ENCODE measurements at places on chromosomes 16 and 17. TPM values are rescaled to one million over a fixed set of nuclear protein-coding genes. Genes with fewer than 3 reads are reported as not detected.

DNA sequence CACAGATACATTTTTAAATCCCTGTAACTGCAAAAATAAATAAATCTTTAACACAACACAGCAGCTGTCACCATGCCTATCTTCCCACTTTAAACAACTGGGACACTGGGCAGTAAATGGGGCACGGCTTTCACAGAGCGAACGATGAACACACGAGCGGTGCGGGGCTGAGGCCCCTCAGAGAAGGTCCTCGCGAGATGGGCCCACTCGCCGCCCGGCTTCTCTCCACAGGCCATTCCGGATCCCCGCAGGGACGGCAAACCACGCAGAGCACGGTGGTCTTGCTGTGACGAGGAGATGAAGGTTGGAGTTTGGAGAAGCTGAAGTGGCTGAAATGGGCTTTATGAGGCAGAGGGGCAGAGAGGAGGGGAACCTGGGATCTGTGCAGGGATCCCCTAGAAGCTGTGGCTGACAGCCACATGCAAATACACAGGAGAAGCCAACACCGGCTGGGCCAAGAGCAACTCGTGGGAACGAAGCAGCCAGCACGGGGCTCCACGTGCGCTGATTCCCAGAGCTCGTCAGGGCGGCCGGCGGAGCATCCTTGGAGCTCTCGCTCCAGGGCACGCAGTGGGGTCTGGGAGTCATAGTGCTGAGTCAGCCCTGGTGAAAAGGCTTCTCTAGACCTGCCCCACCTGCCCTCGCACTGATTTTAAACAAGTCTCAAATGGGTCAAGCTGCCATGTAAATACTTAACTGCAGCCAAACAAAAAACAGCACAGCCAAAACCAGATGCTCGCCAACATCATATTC is 31.7 kb downstream of the CCDC57 start:
- DNase-seq: no peak

DNA sequence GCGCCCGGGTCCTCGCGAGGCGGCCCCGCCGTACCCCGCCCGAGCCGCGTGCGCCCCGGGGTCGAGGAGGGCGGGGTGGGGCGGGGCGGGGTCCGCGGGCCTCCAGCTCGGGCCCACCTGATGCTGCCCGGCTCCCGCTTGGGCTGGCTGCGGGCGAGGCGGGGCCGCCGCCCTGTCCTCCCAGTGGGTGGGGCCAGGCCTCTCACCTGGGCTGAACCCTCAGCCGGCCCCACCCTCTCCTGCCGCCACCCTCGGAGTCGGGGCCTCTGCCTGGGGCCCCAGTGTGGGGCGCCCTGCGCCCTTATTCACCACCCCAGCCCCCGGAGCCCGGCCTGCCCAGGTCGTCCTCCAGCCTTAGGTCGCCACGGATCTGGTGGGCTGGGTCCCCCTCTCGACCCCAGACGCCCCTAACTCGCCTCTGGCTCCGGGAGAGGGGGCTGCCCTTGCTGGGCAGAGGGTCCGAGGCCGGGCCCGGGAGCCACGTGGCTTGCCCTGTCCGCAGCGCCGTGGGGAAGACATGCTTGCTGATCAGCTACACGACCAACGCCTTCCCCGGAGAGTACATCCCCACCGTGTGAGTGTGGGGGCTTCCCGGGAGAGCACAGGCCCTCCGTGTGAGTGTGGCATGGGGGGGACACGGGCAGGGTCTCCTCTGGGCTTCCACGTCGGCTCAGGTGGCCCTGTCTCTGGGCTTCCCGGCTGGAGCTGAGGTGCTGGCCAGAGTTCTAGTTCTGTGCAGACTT is 578 bp downstream of the RAC3 start:
- no peak for DNase-seq

GRCh38 chr17:14448818-14449217 is 147.9 kb downstream of the HS3ST3B1 start:
- DNase-seq: no peak

Gene SRCIN1
- 19.3 TPM for total RNA-seq

DNA sequence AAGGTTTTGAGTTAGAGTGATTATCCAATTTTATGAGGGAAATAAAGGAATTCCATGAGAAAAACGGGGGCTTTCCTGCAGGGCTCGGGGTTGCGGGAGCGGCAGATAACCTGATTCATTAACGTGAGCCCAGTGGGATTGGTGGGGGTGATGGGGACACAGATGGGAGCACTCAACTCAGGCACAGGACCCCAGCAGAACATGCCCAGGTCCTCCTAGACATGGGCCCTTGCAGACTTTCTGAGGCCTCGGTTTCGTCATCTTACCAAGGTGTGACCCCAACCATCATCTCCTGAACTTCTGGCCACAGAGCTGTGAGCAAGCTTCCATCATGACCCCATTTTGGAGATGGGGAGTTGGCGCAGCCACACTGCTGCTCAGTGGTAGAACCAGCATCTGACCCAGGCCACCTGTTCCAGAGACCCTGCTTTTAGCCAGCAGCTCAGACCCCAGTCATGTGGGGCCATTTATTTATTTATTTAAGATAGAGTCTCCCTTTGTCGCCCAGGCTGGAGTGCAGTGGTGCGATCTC is 22.3 kb downstream of the CARHSP1 start:
- DNase-seq: no peak

DNA sequence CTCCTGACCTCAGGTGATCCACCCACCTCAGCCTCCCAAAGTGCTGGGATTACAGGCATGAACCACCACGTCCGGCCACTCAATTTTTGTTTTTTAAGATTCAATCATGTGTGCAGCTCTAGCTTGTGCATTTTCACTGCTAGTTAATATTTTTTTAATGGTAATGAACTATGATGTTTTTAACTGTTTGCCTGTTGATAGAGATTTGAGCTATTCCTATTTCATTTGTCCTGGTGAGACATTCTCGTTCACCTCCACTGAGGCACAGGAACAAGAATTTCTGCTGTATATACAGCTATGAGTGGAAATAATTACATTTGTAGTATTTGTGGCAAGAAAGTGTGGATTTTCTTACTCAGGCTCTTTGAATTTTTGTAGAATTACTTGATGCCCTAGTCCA is 137.7 kb upstream of the MYOCD start:
- no peak for DNase-seq

DNA sequence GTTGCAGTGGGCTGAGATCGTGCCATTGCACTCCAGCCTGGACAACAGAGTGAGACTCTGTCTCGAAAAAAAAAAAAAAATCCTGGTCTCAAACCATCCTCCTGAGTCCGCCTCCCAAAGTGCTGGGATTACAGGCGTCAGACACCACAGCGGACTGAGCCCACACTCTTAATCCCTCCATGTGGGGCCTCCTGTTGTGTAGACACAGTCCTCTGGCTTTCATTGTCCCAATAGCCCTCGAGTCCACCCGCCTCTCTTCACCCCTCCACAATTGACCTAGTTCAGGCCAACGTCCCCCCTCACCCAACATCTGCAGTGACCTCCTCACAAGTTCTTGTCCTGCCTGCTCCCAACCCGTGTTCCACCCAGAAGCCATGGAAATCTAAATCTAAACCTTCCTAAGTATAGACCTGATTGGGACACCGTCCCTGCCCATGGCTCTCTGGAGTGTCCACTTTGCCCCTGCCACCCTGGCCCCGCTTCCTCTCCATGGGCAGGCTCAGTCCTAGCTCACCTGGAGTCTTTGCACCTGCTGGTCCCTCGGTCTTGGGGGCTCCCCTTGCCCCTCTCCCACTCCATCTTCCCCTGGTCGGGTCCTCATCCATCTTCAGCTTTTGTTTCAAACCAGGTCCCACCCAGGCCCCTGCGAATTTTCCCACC is 46.7 kb downstream of the HAPSTR1 start:
- no peak for DNase-seq

DNA sequence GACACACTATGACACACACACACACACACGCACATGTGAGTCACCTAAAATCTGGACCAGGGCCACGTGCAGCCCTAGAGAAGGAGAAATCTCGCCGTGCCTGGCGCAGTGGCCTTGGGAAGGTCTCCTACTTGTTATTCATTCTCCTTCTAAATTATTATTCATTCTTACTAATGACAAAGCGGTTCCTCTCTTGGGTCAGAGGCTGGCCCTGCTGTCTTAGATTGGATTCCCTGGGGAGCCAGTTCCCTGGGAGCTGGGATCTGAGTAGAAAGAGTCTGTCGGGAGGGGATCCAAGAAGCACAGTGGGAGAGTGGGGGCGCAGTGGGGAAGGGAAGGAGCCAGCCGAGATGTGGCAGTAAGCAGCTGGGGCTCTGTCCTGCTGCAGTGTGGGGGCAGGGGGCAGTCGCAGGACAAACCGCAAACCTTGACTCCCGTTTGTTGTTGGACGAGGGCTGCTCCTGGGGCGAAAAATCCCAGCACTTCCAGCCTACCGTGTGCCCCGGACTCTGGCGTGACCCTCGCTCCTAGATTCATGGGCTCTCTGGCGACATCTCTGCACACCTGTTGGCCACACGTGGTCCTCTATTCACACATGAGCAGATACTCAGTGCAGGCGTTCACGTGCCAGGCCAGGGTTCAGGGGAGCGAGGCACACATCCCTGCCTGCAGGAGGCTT is 18.7 kb upstream of the JPH3 start:
- DNase-seq: no peak

- DNase-seq: no peak
These were observed 26.9 kb downstream of the SOCS3 start for GRCh38 chr17:78332991-78333390.

- peak; percentile 37 for DNase-seq
These were observed 48.9 kb upstream of the DOC2B start for GRCh38 chr17:230395-230770.

Gene KRT36
- total RNA-seq: not detected

Gene AIPL1
- not detected for total RNA-seq

GRCh38 chr17:82861393-82861775 is 21.6 kb upstream of the ZNF750 start:
- DNase-seq: no peak

Gene GRAPL
- total RNA-seq: 3.0 TPM

Gene TMC6
- 14.6 TPM for total RNA-seq

GRCh38 chr16:89711601-89712273 is 9.0 kb downstream of the VPS9D1 start:
- DNase-seq: no peak

GRCh38 chr17:33151565-33151964 is 141.5 kb downstream of the ASIC2 start:
- no peak for DNase-seq

Gene CES4A
- 67.7 TPM for total RNA-seq

Gene SMIM22
- 0.60 TPM for total RNA-seq

DNA sequence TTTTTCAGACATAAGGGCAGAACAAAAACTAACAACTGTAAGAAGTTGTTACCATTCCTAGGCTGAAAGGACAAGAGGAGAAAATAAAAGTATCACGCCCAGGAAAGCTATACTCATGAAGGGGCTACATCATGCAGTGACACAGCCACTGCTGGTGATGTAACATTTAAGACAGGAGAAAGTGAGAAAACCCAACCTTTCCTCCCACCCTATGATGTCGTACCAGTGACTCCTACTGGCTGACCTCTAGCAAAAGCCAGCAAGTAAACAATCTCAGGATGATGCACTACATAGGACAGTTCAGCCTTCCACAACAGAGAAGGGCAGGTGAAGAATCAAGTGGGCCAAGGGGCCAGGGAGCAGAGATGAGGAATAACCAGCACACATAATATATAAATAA is 14.0 kb upstream of the OR1E2 start:
- no peak for DNase-seq

- no peak for DNase-seq
These were observed 3.2 kb downstream of the TERB1 start for GRCh38 chr16:66798161-66798560.

GRCh38 chr17:12673788-12674187 is 8.1 kb downstream of the MYOCD start:
- no peak for DNase-seq

Gene SLC38A8
- not detected for total RNA-seq

DNA sequence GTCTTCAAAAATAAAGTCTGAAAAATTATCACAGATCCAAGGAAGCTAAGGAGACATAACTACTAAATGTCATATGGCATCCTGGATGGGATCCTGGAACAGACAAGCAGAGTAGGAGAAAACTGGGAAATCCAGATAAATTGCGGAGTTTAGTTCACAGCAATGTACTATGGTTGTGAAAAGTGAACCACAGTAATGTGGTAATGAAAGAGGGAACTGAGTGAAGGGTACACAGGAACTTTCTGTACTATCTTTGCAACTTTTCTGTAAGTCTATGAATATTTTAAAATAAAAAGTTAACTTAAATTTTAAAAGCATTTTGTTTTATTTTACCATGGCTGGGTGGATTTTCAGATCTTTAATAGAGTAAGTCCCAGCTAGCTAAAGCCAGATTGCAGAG is 16.3 kb downstream of the SLFN12L start:
- DNase-seq: no peak

GRCh38 chr16:88815901-88816589 is 4.3 kb upstream of the APRT start:
- DNase-seq: no peak

Gene PIMREG
- 0.23 TPM for total RNA-seq

GRCh38 chr17:28871056-28871579 is 16.3 kb downstream of the ERAL1 start:
- DNase-seq: no peak

Gene ABCC6
- 128 TPM for total RNA-seq
